ENCODE measurements at places on chromosomes 4 and X. TPM values are rescaled to one million over a fixed set of nuclear protein-coding genes. Genes with fewer than 3 reads are reported as not detected.

The KLHL8 gene
- polyA plus RNA-seq, result 2.4 TPM

The TCEAL7 gene
- polyA plus RNA-seq, result 20.2 TPM

The PASD1 gene
- 0.03 TPM for polyA plus RNA-seq

The VGLL1 gene
- polyA plus RNA-seq, result not detected

The CXorf49 gene
- not detected for polyA plus RNA-seq

The USP17L29 gene
- polyA plus RNA-seq, result not detected

The PAGE2 gene
- 4.7 TPM for polyA plus RNA-seq

The FAT4 gene
- polyA plus RNA-seq, result 8.7 TPM

The SOX3 gene
- polyA plus RNA-seq, result not detected

The FGA gene
- not detected for polyA plus RNA-seq

The ADGRG4 gene
- not detected for polyA plus RNA-seq

The CXCL13 gene
- polyA plus RNA-seq, result not detected

The WDR17 gene
- polyA plus RNA-seq, result 1.1 TPM

The RAI2 gene
- 0.03 TPM for polyA plus RNA-seq

The MAGEE2 gene
- polyA plus RNA-seq, result not detected

The FRG2 gene
- not detected for polyA plus RNA-seq

The TEX13D gene
- not detected for polyA plus RNA-seq

The PCDH10 gene
- polyA plus RNA-seq, result 0.05 TPM

The FAM47E gene
- 2.5 TPM for polyA plus RNA-seq

The CORIN gene
- polyA plus RNA-seq, result 0.76 TPM

The SLC25A43 gene
- polyA plus RNA-seq, result 13.2 TPM

The CSAG1 gene
- 55.8 TPM for polyA plus RNA-seq

The HSFX2 gene
- 0.07 TPM for polyA plus RNA-seq

The PFKFB1 gene
- polyA plus RNA-seq, result 0.15 TPM

The PRDM8 gene
- 3.5 TPM for polyA plus RNA-seq

The TGIF2LX gene
- 7.4 TPM for polyA plus RNA-seq

The SLC26A1 gene
- polyA plus RNA-seq, result 0.08 TPM

The SERPINA7 gene
- polyA plus RNA-seq, result not detected
